Activated naive CD8-positive, alpha-beta T cell treated with anti-CD3 and anti-CD28 coated beads, Interleukin-2, amount 50 U/mL, for 24 hours (primary cell): ENCODE measurements at places on chromosomes 6 and 20.

GRCh38 chr6:153449279-153449678 is 318.2 kb upstream of the RGS17 start:
- no peak for DNase-seq

GRCh38 chr6:105759946-105760345 is 326.2 kb upstream of the PRDM1 start:
- no peak for DNase-seq

DNA sequence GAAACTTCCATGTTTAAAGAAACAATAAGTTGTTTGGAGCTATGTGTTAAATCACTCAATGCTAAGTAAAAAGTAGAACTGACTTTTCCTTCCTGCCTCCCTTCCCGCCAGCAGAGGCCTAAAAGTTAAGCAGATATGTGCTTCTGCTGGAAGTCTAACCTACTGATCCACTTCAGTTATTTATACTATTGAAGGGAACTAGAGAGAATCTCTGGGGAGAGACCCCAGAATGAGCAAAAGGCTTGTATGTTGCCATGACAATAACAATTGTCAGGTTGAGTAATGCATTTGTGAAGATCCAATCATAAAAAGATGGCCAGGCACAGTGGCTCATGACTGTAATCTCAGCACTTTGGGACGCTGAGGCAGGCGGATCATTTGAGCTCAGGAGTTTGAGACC is 24.7 kb downstream of the MGME1 start:
- DNase-seq: no peak

GRCh38 chr20:33359399-33360261 is 41.7 kb downstream of the CDK5RAP1 start:
- no peak for DNase-seq

- no peak for DNase-seq
These were observed 23.1 kb upstream of the LAMP5 start for GRCh38 chr20:9491324-9491723.

GRCh38 chr6:2502096-2502997 is 248.4 kb downstream of the MYLK4 start:
- DNase-seq: no peak

DNA sequence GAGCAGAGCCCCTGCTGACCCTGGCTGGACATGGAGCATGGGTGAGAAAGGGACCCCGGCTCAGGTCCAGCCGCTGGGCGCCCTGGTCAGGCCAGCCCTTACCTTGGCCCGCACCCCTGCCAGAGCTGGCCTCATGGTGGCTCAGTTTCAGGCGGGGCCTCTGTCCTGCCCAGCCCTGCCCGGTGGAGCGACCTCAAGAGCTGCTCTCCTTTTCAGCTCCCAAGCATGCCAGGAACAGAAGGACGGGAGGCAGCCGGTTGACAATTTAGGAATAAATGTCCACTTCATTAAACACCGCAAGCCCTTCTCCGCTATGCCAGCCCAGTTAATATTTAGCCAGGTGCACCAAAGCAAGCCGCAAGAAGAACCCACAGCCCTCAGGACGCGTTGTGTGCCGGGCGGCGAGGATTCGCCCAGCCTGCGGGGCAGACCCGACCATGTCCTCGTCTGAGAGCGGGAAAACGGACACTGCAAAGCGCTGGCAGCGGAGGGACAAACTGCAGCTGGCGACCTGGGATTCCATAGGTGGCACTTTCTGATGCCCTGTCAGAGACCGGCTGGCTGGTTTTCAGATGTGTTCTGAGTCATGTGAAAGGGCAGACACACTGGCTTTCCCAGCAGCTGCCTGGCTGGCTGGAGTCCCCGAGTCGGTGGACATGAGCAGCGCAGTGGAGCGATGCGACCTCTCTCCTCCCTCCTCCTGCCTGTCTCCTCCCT is 221.9 kb downstream of the TTLL2 start:
- DNase-seq: no peak

GRCh38 chr20:25046181-25046641 is 11.7 kb downstream of the ACSS1 start:
- DNase-seq: no peak

- no peak for DNase-seq
These were observed 39.4 kb downstream of the YTHDF1 start for GRCh38 chr20:63176427-63177133.

DNA sequence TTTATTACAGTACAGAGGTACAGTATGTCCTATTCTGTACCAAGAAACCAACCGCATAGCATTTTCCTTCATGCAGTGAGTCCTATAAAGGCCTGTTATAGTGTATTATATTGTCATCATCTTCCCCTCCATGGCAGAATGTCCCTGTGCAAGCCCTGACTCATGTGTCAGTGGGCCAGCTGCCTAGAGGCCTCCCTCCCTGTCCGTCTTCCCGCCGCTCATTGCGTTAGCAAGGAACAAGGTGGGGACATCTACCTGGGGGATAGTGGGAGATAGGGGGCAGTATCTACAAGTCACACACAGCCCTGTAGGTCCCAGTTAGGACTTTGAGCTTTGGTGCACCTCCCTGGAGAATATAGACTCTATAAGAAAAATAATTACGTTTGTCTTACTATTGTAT is 27.1 kb downstream of the ARFGEF2 start:
- no peak for DNase-seq

- DNase-seq: no peak
These were observed 82.7 kb downstream of the MDN1 start for GRCh38 chr6:89736893-89737292.

DNA sequence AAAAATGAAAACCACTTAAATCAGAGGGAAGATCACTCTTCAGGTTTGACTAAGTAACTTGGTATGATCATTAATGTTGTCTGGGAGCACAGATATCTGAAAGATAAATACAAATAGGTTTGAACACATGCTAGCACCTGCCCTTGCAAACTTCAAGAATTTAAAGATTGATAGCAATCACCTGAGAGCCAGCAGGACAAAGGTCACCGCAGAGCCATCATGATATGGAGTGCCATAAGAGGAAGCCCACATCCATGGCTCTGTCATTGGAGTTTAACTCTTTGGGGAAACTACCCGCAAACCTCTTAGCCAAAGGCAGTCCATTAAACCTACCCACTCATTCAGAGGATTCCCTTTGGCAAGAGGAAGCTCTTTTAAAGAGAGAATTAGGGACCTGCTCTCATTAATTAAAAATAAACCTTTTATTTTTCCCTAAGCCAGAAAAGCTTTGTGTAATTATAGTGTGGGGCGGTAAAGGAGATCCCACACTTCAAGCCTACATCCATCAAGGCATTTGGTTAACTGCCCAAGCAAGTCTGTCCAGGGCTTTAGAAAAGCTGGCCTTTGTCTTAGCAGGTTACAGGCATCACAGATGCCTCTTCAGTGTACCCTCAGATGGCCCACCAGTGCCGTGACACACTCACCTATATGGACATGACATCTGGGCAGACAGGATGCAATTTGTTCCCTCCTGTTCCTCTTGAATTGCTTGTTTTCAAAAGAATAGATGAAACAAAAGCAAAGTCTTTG is 73.0 kb downstream of the SASH1 start:
- DNase-seq: no peak

DNA sequence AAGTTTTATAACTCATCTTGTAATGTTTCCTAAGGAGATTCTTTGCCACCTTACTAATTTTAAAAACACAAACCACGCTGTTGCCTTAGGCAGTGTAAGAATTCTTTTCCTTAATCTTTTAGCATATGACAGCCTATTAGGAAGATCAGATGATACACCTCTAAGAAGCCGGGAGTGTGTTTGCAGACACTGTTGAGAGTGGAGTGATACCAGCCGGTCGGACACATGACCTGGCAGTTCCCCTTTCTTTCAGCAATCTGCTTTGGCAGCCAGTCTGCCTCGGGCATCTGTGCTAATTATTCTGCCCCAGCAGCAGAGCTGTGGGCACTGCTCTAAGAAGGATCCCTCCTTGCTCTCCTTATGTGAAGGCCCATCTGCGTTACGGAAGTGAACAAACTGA is 50.9 kb downstream of the PLCB4 start:
- DNase-seq: no peak

GRCh38 chr20:35560105-35560511 is 18.2 kb downstream of the ERGIC3 start:
- DNase-seq: no peak

DNA sequence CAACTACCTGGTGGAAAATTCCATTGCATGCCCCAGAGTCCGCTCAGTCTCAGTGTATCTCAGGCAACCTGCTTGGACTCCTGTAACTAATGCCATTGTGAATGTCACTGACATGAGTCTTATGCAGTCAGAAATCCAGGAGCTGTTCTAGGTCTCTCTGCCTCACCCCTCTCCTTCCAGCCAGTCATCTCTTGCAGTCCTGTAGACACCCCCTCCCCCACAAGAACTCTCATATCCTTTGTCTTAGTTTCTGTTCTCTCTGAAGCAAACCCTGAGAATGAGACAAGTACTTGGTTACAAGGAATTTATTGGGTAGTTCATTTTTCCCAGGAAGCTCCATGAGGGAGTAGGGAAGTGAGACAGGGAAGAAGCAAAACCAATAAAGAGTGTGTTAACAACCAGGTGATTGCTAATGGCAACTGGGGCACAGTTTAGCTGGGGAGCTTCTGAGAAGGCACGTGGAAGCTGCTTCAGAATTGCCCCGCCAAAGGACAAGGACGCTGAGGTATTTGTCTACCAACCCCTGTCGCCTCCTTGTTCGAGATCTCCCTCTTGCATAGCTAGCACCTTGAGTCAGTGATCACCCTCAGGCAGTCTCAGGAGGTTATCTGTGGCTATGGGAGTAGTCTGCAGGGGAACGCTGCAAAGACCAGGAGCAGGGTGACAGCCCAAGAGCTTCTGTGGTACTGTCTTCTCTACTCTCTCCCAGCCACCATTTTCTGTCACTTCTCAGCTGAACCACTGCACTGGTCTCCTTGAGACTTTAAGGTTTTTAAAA is 911.4 kb upstream of the FLRT3 start:
- DNase-seq: no peak

- DNase-seq: no peak
These were observed 83.7 kb downstream of the MKKS start for GRCh38 chr20:10350188-10350842.

- no peak for DNase-seq
These were observed 20.0 kb downstream of the FAM209B start for GRCh38 chr20:56552911-56553629.

DNA sequence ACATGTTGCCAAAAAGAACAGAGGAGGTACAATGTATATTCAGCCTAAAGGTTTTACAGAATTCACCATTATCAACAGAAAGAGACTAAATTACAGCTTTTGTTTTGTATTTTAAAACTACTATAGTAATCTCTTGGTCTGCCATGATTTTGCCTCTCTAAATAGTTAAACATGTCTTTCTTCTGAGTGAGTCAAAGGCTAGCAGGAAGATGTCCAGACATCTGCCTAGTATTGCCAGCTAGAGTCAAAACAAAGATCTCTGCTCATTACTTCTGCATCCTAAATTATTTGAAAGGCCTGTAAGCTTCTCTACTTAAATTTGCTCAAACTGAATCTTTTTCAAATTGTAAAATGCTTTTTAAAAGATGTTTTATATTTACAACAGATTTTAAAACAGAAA is 8.8 kb downstream of the ASF1A start:
- DNase-seq: no peak

- no peak for DNase-seq
These were observed 343.5 kb downstream of the RFPL4B start for GRCh38 chr6:112690497-112691202.

GRCh38 chr6:93248631-93249030 is 170.7 kb downstream of the EPHA7 start:
- no peak for DNase-seq

DNA sequence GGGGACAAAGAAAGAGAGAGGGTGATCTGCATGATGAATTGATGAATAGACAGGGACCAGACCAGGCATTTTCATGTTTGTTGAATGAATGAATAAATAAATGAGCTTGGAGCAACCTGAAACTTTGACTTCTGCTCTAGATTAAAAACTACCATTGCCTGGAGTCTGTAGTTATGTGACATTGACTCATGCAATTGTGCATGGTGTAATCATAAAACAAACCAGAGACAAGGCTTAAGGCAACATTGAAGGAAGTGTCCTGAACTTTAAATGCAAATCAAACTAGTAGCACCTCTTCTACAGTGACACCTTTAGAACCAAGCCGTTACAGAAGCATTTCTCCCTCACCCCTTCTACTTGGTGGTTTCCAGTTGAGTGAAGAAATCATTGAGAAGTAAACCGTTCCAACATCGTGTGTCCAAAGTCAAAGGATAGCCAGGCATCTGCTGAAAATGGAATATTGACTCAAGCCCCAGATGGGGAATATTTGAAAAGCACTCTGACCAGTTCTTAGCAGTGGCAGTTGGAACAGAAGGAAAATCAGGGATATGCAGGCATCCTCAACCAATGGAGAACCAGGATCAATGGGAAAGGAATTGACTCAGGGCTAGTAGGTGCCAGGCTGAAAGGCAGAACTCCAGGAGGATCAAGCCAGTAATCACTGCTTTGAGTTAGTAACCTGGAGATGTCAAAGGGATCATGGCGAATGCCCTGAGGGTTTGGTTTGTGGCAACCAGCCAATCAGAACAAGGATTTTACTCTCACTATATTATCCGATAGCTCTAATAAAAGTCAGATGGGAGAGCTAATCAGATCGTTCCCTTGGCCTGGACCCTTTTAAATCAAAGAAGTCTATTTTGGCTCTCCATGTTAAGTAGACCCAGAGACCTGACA is 171.2 kb upstream of the TSHZ2 start:
- no peak for DNase-seq

DNA sequence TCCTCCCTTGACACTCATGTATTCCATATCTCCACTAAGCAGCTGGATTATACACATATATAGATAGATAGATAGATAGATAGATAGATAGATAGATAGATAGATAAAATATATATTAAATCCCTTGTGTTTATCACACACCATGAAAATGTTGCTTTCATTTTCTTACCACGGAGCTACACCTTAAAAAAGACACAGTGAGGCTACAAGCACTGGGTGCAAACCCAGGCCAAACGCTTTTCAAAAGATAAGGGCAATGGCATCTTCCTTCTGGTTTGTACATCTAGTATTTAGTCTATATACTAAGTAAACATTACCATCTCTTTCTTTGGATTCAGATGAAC is 377.1 kb downstream of the ESR1 start:
- no peak for DNase-seq

- DNase-seq: peak; percentile 9
These were observed 103.2 kb upstream of the BEND6 start for GRCh38 chr6:56851541-56852259.

- DNase-seq: peak; percentile 61
These were observed 19.3 kb downstream of the FAXC start for GRCh38 chr6:99330159-99330558.

DNA sequence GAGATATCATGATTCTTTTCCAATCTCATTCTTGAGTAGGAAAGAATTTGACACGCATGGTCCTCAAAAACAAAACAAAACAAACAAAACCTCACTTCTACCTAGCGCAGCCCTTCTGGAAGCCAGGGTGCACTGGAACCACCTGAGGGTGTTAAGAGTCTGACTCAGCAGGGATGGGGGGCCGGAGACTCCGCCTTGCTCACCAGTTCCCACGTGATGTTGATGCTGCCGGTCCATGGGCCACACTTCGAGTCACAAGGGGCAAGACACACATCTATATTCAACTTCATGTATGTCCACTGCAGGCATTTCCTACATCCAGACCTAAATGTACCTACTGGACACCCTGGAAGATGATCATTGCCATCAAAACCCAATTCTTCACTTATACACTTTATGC is 30.4 kb downstream of the BFSP1 start:
- DNase-seq: no peak

GRCh38 chr6:2725999-2726567 is 24.6 kb downstream of the MYLK4 start:
- no peak for DNase-seq

GRCh38 chr6:6771224-6771945 is 182.9 kb downstream of the LY86 start:
- DNase-seq: no peak

GRCh38 chr6:107523794-107524193 is 33.9 kb downstream of the SOBP start:
- DNase-seq: no peak
